ENCODE measurements at places on chromosomes 6 and 20.

DNA sequence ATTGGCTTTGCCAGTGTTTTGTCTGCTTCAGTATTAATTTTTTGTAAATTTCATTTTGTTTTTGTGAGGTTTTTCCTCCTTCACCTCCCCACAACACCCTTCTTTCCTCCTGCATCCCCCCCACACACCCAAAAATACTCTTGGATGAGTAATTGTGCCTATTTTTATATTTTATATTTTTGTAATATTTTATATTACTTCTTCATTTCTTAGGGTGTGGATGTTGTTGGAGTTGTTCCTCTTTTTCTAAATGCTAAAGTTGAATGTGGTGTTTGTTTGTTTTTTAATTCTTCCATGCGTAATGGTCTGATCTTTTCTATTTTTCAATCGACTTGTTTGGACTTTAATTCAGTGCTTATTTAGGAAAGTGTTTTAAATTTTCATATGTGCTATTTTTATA, 420.5 kb upstream of the SOX4 start:
- DNase-seq = no peak

- no peak for DNase-seq
Observed at GRCh38 chr20:20367575-20368417, at the start of gene INSM1. INSM1 (plus strand) TSS chr20:20368104; CDS start chr20:20368268, 164 bp downstream.

DNA sequence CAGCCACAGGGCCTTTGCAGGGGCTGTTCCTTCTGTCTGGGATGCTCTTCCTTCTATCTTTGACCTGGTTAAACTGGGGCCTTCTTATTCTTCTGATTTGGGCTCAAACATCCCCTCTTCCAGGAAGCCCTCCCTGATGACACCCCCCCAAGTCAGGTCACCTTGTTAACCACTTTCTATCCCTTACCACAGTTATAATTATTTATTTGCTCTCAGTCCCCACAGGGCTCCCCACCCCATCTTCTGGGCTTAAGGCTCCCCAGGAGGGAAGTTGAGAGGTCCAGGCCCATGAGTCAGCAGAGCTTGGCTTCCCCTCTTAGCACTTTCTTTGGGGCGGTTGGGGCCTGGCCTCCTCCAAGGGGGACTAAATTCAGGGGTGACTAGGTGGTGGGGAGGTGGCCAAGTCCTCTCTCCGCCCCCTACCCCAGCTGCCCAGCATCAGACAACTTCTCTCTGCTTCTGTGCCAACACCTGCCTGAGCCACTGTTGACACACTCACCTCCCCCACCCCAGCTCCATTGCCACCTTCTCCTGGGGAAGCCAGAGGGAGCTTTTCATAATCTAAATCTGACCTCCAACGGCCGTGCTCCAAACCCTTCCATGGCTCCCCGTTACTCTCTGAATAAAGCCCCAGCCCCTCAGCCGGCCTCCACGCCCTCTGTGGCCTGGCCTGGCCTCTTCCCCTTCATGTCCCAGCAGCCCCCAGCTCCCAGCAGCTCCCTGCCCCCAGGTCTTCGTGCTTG, 70.0 kb downstream of the CEBPB start:
- DNase-seq = no peak

DNA sequence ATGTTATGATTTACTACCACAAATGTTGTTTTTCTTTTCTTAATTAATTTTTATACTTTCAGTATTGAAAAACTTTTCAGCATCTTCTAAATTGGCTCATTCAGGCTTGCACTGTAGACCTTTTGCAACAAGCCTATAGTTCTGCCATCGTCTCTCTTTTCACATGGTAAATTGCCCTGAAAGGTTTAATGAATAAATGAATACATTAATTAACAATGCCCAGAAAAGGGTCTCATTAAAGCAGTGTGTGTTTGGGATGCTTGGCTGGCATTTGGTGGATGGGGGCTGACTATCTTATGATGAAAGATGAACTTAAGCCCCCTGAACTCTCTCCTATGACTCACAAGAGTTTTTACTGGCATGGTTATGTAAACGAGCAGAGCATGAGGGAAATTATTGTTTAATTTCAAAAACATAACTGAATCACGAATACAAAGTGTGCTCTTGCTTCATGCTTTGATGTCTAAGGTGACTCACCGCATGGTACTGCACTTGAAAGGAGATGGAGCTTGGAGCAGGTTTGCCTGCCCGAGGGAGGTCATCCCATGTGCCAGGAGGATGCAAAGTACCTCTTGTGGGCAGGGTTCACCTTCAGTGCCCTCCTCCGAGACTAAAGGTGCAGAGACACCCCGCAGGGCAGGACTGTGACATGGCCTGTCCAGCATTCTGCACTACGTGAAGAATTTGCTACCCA, 13.8 kb upstream of the PCK1 start:
- no peak for DNase-seq

DNA sequence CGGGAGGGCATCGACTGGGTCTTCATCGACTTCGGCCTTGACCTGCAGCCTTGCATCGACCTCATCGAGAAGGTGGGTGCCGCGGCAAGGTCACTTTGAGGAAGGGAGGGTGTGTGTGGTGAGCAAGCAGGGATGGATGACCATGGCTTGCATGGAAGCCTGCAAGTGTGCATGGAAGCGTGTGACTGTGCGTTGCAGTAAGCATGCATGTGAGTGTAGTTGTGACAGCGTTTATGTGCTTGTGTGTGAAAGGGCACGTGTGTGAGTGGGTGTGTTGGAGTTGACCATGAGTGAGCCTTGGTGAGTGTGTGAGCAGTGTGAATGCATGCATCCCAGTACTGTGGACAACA, 32.5 kb downstream of the MYH7B start:
- no peak for DNase-seq

GRCh38 chr6:48078120-48078519, 32.9 kb downstream of the PTCHD4 start:
- DNase-seq = no peak

- no peak for DNase-seq
Observed at GRCh38 chr6:131597446-131597845, 24.4 kb downstream of the ARG1 start.

- DNase-seq = no peak
Observed at GRCh38 chr6:79913369-79913768, 34.0 kb downstream of the ELOVL4 start.

DNA sequence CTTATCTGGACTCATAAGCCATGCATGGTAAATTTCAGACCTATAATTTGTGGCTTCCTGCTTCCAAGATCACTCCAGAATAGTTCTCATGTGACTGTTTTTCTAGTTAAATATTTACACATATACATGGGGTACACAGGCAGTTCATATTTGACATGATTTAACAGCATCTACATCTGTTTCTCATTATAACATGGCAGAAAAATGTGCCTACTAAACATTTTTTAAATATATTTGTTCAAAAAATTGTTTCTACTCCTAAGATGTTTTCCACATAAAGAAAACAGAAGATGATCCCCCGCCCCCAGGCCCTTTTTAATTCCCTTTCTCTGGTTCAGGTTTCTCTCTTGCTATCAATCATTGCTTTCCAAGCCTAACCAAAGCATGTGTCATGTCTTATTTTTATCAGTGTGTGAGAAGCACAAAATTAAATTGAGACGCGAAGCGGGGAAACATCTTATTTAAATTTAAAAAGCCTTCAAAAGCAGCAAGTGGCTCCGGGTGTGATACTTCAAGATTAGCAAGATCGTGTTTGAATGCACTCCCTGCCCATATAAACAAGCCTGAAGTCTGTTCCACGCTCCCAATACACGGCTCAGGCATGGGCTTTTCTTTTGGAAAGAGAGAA, 37.3 kb downstream of the IPCEF1 start:
- DNase-seq = no peak

DNA sequence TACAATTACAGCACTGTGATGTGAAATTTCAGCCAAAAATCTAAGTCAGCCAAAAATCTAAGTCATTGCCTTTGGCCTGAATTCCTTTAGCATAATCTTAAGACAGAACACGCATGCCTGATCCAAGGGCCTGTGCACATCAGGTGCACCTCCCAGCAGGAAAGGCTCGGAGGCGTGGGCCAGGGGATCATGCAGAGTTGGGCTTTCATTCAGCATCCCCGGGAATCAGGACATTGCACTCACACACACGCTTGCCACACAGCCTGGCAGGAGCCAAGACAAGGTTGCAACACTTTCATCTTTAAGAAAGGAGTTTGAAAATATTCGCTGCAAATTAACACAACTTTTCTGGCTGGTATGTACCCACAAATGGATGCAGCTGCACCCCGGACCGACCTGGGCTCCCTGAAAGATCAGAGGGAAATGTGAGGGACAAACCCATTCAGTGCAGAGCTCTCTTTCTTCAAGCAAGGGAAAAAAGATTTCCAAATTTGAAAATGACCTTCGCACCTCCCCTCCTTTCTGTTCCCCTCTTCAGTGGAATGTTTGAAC, 48.8 kb downstream of the ERMARD start:
- DNase-seq = no peak

DNA sequence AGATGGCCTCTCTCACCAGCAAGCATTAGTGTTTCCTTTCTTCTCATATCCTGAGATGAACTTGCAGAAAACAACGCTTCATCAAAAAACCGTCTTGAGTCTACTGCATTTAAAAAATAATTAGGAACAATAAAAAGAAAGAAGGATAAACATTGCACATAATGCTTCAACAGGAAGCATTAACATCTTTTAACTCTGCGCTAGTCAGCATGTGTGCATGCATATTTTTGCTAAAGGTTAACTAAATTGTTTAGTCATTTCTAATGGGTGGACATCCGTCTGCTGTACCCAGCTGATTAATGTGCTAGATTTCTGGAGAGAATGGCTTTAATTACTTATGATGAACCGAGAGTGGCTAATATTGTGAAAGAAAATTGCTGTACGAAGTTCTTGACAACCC, 349.3 kb downstream of the SOX4 start:
- no peak for DNase-seq

DNA sequence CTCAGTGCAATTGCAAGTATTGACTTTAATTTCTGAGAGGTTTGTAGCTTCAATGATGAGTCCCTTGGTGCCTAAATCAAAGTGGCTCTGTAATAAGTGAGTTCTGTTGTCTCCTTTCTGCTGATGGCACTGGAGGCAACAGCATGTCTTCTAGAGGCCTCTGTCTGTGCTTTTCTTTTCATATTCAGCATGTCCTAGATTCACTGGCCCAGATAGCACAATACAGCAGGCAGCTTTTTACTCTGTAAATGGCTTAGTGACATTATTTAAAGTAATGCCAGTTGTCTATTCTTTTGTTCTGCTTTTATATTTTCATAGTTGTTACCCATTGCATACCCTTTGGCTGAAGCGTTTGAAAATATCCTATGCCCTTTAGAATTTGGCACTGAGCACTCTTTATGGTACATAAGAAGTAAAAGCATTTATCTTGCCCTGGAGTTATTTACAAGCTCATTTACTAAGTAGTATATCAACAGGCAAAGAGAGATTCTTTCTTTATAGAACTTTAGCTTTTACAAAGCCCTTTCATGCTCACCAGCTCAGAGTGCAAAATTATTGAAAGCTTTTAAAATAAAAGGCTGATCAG, 271.5 kb upstream of the KCNQ5 start:
- no peak for DNase-seq

DNA sequence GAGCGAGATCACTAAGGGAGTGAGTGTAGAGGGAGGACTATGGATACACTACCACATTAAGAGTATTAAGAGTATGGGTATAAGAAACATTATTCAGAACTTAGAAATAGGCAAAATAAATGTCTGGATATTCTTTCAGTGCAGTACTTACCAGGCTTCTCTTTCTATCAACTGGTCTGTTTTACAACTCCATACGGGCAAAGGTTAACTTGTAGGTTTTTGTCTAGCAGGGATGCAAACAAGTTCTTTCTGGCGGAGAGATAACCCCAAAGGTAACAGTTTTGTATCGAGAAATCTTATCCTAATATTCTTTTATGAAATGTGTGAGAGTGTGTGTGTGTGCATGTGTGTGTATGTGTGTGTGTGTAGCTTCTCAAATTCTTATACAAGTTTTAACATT, 186.2 kb downstream of the ARHGAP18 start:
- DNase-seq = no peak

GRCh38 chr6:86477500-86478148, 459.7 kb upstream of the HTR1E start:
- no peak for DNase-seq

DNA sequence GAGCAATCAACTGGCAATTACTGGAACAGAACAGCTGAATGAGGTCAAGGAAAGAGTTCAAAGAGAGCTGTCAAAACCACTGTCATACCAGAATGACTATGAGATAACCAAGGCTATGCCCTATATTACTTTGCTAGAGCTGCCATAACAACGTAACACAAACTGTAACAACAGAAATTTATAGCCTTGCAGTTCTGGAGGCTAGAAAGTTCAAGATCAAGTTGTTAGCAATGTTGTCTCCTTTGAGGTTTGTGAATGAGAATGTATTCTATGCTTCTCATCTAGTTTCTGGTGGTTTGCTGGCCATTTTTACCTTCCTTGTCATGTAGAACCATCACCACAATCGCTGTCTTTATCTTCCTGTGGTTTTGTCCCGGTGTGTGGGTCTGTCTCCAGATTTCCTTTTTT, 1323.0 kb upstream of the GJE1 start:
- no peak for DNase-seq

DNA sequence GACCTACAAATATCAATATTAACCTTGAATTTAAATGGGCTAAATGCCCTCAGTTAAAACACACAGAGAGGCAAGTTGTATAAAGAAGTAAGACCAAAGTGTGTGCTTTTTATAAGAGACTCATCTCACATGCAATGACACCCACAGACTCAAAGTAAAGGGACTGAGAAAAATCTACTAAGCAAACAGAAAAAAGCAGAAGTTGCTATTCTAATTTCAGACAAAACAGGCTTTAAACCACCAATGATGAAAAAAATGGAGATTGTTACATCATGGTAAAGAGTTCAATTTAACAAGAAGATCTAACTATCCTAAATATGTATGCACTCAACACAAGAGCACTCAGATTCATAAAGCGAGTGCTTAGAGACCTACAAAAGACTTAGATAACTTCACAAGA, 741.9 kb upstream of the MARCKS start:
- DNase-seq = no peak

- no peak for DNase-seq
Observed at GRCh38 chr20:9838378-9839295, at the start of gene PAK5. PAK5 (minus strand) TSS chr20:9839076; CDS start chr20:9644328, 194,748 bp downstream.

- DNase-seq = no peak
Observed at GRCh38 chr20:54103762-54104600, 33.6 kb upstream of the BCAS1 start.

- no peak for DNase-seq
Observed at GRCh38 chr20:19249106-19249879, 36.9 kb downstream of the SLC24A3 start.

GRCh38 chr20:62136283-62137091, 6.7 kb downstream of the PSMA7 start:
- DNase-seq = peak; percentile 67

DNA sequence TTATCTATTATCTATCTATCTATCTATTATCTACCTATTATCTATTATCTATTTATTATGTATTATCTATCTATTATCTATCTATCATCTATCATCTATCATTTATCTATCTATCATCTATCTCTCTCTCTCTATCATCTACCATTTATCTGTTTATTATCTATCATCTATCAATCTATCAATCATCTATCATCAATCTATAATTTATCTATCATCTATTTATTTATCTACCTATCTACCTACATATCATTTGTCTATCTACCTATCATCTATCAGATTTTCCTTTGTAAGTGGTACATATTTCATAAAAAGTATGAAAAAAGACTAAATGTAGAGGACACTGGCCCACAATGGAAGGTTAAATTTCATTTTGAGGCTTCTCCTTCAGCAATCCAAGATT, 212.1 kb upstream of the EXOC2 start:
- DNase-seq = no peak

- DNase-seq = no peak
Observed at GRCh38 chr6:167782698-167783517, 43.8 kb upstream of the AFDN start.

GRCh38 chr6:104789770-104790190, 69.9 kb downstream of the HACE1 start:
- peak; percentile 58 for DNase-seq

GRCh38 chr6:132750455-132751248, 7.1 kb downstream of the VNN2 start:
- no peak for DNase-seq

Measured in central memory CD4-positive, alpha-beta T cell (primary cell).